GM13976 (cell line): ENCODE measurements at places on chromosomes 13 and 19.

GRCh38 chr19:50046649-50047503, 21.1 kb downstream of the ZNF473 start:
- DNase-seq: no peak

- DNase-seq: no peak
Observed at GRCh38 chr13:50456111-50456510, 387.4 kb downstream of the DLEU7 start.

- DNase-seq: no peak
Observed at GRCh38 chr19:44783545-44783944, 5.9 kb downstream of the CBLC start.

- DNase-seq: no peak
Observed at GRCh38 chr19:45423033-45423588, 606 bp downstream of the ERCC1 start.

DNA sequence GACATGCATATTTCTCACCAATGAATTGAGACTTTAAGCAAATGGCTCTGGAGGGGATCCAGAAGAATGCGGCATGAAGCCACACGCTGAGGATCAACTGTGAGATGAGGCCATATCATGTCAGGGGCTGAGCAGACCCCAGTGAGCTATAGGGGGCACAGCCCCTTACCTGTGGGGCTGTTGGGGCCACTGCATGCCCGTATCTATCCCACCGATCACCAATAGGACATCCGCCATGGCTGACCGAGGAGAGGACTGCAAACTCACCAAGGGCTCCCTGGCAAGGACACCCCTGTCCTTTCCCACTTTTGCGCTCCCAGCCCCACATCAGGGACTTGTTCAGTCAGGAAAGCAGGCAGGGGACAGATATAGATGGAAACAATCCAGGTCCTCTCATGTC, 78.0 kb downstream of the SERP2 start:
- DNase-seq: no peak

DNA sequence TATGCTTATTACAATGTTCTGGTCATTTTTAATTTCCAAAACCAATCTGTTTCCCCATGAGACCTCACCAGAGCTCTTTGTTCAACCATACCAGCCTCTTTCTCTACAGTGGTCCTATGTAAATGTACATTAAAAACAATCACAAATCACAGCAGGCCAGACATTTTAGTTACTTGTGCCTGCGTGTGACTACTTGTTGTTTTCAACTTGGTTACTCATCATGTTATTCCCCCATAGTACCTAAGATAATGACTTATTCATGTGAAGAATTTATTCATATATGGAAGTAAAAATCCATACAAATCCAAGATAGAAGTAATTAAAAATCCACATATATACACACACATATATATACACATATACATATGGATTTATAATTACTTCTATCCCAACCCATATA, 379.6 kb downstream of the SLITRK6 start:
- DNase-seq: no peak

- DNase-seq: no peak
Observed at GRCh38 chr19:55902080-55902751, 29.9 kb downstream of the NLRP13 start.

DNA sequence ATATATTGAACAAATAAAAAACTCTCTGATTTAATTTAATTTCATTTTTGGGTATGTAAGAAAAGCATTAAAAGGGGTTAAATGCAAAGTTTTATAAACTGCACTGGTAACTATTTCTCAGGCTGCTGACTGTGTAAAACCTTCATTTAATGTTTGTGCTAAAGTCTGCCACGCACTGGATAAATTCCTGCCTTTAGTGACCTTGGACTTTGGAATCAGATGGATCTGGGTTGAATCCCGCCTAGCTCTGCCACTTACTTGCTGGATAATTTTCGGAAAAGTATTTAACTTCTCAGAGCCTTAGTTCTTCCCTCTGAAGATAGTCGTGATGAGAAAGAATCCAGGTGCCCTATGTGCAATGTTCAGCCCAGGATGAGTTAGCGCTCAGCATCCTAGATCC, 58.6 kb downstream of the RASL11A start:
- no peak for DNase-seq

- DNase-seq: no peak
Observed at GRCh38 chr13:33026489-33027152, 10.4 kb downstream of the KL start.

DNA sequence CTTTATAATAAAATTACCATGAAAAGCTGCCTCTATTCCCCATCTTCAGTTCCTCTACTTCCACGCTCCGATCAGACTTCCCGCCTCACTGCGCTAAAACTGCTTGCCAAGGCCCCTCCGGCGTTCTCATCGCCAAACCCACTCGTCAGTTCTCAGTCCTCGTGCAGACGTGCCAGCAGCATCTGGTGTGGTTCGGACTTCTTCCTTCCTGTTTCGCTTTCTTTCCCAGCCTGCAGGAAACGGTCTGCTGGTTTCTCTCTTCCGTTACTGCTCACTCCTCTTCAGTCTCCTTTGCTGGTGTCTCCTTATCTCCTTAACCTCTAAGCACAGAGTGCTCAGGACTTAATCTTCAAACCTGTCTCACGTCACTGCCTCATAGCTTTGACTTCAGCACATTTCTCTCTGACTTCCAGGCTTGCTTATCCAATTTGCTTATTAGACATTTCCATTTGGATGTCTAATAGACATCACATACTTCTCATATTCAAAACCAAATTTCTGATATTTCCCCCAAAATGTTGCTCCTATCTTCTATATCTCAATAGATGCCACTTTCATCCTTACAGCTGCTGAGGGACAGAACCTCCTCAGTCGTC, 40.3 kb downstream of the RCBTB2 start:
- DNase-seq: peak; percentile 49
